ENCODE measurements at places on chromosomes 5 and 9.

GRCh38 chr9:91295357-91295756, 66.4 kb downstream of the AUH start:
- no peak for DNase-seq

DNA sequence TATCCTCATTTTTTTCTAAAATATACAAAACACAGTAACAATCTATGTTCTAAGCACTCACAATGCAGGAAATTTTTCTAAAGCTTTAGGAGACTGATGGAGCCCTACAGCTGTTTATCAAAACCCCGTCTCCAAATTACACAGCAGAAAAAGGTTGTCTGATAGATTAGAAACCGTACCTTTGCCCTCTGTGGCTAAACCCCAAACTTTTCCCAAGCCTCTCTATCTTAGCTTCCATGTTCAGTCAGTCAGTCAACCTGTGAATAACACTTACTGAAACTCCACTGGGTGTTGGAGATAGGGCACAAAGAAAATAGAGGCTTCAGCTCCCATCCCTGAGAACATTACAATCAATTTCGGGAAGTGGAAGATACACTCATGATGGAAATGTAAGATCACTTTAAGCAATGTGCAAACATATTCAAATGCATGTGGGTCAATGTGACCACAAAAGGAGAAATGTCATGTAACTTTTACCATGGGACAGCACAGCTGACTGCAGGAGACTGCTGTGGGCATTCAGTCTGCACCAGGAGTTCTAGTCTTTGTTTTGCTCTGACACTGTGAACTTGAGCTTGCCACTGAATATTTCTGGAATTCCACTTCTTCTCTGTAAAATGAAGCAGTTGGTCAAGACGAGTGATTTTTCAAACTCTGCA, 279.5 kb upstream of the PIK3R1 start:
- DNase-seq = no peak

GRCh38 chr5:105167092-105167491, 1604.5 kb upstream of the NUDT12 start:
- no peak for DNase-seq

DNA sequence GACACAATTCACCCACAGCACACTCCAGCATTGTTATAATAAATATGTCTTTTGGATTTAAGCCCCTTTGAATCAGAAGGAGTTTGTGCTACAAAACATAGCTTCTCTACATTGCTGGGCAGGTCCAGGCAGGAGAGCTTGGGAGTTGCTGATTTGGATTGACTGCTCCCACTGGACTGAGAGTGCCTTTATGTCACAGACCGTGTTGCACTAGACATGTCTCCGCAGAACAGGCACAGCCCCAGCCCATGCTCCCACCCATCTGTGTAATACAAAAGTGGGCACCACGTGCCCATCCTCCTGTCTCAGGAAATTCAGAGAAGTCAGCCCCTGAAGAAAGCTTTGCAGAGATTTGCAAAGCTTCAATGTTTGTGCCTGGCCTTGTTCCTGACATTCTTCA, 117.1 kb downstream of the MED10 start:
- no peak for DNase-seq

- peak; percentile 67 for DNase-seq
Observed at GRCh38 chr5:42423285-42424165, at the start of gene GHR. GHR (plus strand) TSS chr5:42423439; CDS start chr5:42565875, 142,436 bp downstream.

GRCh38 chr9:34454571-34455065, 3.8 kb downstream of the FAM219A start:
- DNase-seq = no peak

- DNase-seq = no peak
Observed at GRCh38 chr5:149421372-149421685, 42.2 kb upstream of the IL17B start.

DNA sequence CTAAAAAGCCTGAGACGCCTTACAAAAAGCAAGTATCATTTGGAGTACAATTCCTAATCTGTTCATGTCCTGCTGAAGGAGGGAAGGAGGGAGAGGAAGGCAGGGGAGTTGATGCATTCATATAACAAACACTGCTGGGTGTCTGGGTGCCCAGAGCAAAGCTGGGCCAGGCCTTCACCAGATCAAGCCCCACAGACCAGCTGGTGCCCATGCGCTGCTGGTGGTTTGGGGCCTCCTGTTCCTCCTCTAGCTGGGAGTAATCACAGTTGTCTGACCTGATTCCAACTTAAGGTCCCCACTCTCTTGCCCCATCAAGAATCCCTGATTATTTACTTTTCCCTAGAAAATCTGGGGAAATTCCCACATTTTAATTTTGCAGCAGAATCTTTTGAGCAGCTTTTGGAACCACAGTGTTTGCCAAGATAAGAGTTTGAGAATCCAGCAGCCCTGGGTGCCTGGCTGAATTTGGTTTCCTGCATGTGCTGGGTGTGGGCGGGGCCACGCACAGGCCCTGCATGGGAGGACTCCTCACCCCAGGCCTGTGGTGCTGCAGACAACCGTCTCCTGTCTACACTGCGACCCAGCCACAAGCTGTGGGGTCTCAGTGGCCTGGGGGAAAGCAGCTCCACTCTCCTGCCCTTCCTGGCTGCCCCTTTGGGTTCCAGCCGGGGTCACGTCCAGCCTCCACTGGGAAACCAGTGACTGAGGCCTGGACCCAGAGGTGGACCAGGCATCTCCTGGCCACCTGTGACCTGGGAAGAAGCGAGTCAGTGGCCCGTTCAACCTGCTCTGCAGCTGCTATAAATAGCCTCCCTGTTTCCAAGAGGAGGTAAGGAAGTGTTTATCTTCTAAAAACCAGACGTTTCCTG, 47.5 kb downstream of the NEURL1B start:
- DNase-seq = no peak

DNA sequence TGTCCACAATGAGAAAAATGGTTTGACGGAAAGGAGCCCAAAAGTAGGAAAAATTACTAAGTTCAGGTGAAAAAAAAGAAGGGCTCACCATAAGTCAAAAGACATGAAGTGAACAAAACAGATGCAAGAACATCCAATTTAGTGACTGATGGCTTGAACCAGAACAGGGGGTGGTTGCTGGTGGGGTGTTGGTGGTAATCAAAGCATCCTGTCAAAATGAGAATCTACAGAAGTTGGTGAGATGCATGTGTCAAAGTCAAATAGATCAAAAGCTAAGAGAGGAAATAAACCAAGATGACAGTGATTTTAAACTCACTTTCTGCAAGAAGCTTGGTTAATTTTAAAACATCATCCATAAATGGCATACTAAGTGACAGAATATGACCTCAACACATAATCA, 117.4 kb downstream of the MLLT3 start:
- no peak for DNase-seq

- no peak for DNase-seq
Observed at GRCh38 chr5:149348518-149348917, 3.2 kb downstream of the GRPEL2 start.

- DNase-seq = no peak
Observed at GRCh38 chr5:36402512-36402906, 100.8 kb upstream of the RANBP3L start.

DNA sequence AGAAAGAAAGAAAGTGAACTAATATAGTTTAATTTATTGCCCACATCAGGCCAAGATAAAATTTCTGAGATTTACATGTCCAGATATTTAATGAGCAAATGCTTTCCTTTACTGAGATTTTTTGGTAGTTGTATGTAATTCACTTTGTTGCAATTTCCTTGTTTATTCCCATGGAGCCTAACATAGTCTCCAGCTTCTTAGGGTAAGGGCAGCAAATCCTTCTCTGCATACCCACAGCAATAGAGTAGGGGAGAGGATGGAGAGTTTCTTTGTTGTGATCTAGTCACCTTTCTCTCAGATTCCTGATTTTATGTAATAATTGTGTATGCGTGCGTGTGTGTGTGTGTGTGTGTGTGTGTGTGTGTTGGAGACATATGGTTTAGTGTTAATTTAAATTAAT, 51.6 kb upstream of the DPYSL3 start:
- no peak for DNase-seq

DNA sequence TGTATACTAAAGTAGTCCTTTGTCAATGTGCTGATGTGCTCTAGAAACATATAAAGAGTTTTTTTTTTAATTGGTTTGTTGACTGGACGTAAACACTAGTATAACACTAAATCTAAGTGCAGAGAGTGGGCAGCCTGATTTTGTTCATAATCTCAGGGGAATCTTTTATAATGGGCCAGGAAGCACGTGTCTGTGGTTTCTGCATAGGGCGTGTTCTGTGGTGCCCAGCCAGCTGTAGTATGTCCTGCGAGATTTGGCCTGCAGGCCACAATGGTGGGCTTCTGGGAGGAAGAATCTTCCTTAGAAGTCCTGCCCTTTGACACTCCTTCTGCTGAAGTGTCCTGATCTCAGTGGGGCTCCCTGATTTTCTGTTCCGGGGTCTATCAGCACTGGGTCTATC, 49.0 kb upstream of the DHFR start:
- DNase-seq = no peak
